ENCODE measurements at places on chromosomes 12 and 14.
A peak's percentile ranks its signal among the peaks of the same experiment; 100 is the strongest.

- no peak for DNase-seq
Measured at GRCh38 chr12:89081719-89082369, 270.5 kb downstream of the DUSP6 start.

DNA sequence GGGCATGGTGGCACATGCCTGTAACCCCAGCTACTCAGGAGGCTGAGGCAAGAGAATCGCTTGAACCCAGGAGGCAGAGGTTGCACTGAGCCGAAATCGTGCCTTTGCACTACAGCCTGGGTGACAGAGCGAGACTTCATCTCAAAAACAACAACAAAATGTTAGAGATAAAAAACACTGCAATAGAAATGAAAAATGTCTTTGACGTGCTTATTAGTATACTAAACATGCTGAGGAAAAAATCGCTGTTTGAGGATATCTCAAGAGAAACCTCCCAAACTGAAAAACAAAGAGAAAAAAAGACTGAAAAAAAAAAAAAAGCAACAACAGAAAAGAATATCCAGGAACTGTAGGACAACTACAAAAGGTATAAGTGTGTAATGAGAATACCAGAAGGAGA lies 15.2 kb upstream of the APOLD1 start:
- DNase-seq, result no peak

- DNase-seq, result no peak
Measured at GRCh38 chr12:20127413-20127812, 240.9 kb upstream of the PDE3A start.

DNA sequence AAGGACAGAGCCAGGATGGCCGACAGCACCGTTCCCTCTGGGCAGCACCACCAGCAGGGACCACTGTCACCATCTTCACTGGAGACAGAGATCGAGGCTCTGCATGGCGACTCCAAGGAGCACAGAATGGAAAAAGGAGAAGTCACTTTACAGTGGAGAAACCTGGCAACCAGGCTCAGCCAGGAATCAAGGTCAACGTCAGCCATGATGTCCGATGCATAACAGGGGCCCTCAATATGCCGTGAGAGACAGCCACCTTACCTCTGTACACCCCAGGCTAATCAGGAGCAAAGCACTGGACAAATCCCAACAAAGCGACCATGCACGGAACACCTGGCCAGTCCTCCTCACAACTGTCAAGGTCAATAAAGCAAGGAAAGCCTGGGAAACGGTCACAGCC lies 20.6 kb upstream of the SFSWAP start:
- no peak for DNase-seq

DNA sequence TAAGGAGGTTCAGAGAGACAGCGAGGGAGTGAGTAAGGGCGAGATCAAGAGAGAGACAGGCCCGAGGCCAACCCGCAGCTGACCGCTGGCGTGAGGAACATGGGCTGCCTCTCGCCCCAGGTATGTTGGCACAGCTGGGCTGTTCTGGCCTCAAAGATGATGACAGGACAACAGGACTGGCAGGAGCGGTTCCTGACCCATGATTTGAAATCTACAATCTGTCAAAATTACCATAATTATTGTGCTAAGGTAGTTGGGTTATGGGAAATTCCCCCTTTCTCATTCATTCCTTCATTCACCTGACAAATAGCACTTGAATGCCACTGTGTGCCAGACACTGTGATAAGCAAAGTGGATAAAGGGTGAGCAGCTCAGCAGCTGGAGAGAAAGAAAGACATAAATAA lies 5.1 kb upstream of the ENDOU start:
- peak; percentile 62 for DNase-seq

DNA sequence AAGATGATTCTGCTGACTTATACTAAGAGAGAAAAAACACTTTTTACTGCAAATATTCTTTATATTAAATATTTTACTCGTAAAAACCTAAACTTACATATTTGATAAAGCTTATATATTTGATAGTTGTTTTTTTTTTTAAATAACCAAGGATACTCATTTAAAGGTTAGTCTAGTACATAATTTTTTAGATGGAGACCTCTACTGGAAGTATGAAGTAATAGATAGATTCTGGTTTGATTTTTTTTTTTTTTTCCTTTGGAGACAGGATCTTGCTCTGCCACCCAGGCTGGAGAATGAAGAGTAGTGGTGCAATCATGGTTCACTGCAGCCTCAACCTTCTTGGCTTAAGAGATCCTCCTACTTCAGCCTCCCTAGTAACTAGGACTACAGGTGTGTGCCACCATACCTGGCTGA lies 16.4 kb downstream of the ARID2 start:
- DNase-seq, result no peak

- DNase-seq, result no peak
Measured at GRCh38 chr14:80172375-80173051, 38.8 kb downstream of the DIO2 start.

- no peak for DNase-seq
Measured at GRCh38 chr12:65758401-65758800, 65.9 kb upstream of the HMGA2 start.

- DNase-seq, result no peak
Measured at GRCh38 chr12:50401500-50402081, 906 bp downstream of the LARP4 start.

DNA sequence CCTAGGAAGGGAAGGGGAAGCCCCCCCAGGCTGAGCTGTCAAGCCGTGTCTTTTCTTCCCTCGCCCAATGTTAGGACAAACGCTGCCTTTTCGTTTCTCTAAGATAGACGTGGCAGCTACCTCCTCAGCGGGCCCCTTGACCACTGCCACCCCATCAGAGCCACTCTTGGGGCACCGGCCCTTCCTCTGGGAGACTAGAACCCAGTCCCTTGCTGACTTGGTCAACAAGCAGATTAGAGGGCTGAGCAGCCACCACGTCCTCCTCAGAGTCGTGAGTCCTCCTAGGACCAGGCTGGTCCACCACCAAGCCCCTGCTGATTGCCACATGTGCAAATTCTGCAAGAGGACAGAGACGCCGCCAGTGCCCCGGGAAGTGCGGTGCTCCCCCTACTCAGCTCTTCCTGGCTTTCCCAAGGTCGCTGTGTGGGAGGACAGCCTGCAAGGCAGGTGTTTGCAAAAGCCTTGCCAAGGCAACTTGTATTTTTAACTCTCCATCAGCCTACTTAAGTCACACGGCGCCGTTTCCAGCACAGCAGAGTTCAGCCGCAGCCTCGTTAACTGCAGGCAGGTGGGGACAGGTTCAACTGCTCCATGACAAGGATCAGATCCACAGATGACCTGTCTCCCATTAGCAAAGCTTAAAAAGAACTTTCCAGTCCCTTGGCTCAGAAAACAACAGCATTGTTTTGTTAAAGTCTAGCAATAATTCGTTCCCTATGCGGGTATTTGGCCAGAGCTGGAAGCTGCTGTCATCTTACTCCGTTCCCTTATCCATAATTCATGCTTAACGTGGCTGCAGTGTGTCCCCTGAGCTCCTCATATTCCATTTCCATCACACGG lies 65.6 kb downstream of the TESC start:
- DNase-seq, result no peak

DNA sequence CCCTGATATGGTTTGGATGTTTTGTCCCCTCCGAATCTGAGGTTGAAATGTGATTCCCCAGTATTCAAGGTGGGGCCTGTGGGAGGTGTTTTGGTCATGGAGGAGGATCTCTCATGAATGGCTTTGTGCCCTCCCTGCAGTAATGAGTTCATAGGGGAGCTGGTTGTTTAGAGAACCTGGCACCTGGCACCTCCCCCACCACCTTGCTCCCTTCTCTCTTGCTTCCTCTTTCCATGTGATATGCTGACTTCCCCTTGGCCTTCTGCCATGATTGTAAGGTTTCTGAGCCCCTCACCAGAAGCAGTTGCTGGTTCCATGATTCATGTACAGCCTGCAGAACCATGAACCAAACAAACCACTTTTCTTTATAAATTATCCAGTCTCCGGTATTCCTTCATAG lies 32.6 kb downstream of the CD163L1 start:
- no peak for DNase-seq

GRCh38 chr14:71232506-71232905 lies 325.2 kb downstream of the PCNX1 start:
- DNase-seq, result no peak

GRCh38 chr14:69673104-69673503 lies 61.7 kb downstream of the SUSD6 start:
- no peak for DNase-seq

GRCh38 chr12:59193476-59194050 lies 273.3 kb upstream of the LRIG3 start:
- no peak for DNase-seq

DNA sequence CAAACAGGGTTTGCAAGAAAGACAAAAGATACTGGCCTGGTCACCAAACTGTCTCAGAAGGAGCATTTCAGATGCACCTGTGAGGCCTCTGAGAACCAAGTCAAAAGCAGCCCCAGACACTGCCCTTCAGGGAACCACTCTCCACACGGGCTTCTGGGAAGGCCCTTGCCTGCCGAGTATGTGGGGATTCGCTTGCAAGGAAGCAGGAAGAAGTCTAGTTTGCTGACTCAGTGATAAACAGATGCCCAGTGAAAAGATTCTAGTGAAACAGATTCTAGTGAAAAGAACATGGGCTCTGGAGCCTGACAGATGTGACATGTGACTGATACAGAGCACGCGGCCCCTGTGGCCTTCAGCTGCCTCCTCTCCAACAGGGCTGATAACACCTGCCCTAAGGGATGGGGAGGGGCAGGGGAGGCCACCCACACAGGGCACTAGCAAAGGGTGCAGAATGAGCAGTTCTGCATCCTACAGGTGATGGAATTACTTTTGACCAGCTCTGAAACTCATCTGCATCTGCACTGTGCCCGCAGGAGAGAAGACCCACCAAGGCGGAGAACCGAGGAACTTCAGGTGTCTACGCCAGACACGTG lies 19.1 kb downstream of the AMN start:
- DNase-seq, result no peak

DNA sequence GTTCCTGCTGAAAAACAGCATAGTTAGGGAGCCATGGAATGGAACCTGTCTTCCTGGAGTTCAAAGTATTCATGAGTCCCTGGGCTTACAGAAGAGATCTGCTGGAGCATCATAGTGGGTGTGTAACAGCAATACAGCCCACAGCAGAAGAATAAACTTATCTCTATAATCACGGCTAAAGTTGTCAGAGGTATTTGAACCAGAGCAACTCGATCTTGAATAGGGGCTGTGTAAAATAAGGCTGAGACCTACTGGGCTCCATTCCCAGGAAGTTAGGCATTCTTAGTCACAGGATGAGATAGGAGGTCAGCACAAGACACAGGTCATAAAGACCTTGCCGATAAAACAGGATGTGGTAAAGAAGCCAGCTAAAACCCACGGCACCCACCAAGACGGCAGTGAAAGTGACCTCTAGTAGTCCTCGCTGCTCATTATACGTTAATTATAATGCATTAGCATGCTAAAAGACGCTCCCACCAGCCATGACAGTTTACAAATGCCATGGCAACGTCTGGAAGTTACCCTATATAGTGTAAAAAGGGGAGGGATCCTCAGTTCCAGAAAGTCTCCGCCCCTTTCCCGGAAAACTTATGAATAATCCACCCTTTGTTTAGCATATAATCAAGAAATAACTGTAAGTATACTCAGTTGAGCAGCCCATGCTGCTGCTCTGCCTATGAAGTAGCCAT lies 223.4 kb downstream of the PCNX1 start:
- DNase-seq, result no peak

DNA sequence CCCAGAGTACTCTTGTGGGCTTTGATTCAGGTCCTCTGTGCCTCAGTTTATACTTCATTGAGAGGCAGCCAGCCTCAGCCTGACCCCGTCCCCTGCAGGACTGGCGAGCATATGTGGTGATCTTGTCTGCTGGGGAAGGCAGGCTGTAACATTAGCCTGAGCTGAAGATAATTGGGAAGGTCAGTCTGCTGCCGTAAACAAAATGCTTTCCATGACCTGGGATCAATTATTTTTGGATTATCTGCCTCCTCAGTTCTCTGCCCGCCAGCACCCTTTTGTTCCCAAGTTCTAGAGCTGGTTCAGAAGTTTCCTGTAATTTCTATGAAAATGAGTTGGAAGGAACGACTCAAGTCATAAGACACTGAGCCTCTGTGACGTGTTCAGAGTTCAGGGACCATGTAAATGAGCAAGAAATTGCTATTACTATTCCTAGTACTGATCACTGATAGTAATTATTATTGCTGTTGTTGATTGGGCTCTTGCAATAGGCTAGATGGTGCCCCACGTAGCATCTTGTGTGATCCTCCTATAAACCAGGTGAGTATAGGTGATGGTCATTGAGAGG lies 4.5 kb downstream of the ORAI1 start:
- DNase-seq, result no peak

- no peak for DNase-seq
Measured at GRCh38 chr12:93922583-93923006, 225.8 kb upstream of the PLXNC1 start.

- no peak for DNase-seq
Measured at GRCh38 chr14:23577710-23578392, 739 bp downstream of the JPH4 start.

GRCh38 chr14:104284107-104284592 lies 145.8 kb downstream of the KIF26A start:
- DNase-seq, result no peak

DNA sequence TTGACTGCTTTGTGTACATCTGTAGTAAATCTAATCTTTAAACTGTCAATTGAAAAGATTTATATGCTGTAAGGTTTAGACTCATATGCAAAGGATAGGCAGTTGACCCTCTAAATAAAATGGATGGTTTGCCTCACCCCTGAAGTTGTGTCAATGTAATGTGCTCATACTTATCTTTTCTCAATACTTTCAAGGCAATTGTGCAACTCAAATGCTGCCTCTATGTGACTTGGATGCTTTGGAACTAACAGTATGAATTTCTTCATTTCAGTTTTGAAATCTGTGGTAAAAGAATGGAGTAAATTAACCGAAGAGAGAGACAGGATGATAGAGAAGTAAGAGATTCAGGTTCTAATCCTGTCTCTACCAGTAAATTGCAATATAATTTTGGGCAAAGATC lies 9.7 kb downstream of the PDE6H start:
- no peak for DNase-seq

DNA sequence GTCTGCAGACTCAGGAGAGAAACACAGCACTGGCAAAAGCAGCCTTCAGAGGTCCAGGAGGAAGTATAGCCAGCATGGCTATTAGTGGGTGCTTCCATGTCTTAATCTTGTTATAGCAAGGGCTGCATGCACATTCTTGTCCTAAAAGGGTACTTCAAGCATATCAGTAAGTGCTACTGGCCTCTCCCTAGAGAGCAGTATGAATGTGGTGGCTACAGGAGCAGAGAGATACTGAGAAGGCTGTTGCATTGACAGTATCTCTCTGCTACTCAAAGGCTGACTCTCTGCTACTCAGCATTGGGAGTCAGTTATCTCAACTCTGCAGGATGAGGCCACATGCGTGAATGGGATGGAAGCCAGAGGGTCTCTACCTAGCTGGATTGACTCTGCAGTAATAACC lies 2.0 kb downstream of the GARIN6 start:
- DNase-seq, result no peak
